ENCODE measurements at places on chromosomes 5 and 9.
A peak's percentile ranks its signal among the peaks of the same experiment; 100 is the strongest.

GRCh38 chr9:7196467-7196866 is 438.7 kb downstream of the KDM4C start:
- DNase-seq: no peak

DNA sequence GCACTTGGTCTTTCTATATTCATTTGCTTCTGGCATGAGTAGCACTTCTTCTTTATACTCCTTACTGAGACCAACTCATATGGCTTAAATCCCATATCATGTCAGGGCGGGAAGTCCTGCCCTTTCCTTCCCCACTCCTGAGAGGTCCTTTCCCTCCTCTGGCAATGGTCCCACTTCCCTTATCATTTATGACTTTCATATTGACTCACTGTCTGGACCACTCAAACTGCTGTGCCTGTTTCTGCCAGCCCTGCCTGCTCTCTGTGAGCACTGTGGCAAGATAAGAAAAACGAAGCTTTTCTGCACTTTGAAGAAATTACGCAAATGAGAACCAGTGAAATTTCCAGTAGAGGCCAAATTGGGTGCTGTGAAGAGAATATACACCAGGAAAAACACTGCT is 58.1 kb downstream of the ZNF474 start:
- DNase-seq: no peak

GRCh38 chr9:127223266-127223665 is 41.3 kb upstream of the GARNL3 start:
- DNase-seq: no peak

DNA sequence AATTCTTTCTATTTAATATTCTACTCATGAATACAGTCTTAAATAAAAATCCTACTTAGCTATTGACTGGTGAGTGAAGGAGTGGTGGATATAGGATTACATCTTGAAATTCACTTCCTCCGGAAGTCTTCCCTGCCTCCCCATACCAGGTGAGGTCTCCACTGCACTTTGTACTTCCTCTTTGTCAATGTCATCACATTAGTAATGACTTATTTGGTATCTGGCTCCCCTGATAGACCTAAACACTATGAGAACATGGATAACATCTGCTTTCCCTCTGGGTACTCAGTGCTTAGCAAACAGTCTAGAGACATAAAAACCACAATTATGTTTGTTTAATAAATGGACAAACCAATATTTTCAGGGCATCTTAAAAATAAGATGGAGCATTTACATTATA is 532.1 kb downstream of the PDE4D start:
- no peak for DNase-seq

- DNase-seq: no peak
Measured at GRCh38 chr5:78797936-78798672, 149.5 kb upstream of the LHFPL2 start.

DNA sequence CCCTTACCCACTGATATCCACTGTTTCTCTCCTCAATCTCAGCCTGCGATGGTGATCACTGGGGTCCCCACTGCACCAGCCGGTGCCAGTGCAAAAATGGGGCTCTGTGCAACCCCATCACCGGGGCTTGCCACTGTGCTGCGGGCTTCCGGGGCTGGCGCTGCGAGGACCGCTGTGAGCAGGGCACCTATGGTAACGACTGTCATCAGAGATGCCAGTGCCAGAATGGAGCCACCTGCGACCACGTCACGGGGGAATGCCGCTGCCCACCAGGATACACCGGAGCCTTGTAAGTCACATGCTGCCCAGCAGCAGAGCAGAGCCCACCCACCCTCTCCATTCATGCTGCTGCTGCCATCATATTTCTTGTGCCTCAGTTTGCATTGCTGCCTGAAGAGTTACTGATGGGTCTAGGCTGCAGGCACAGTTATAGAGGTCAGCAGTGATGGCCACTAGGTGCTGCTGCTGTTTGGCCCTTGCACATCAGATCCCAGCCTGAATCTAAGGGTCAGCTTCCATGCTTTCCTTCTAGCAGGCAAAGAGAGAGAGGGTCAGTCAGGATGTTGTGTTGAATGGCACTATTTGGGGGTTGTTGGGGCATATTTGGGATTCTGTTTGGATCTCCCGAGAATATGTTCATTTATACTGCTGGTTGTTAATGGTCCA is 106.0 kb downstream of the MEGF10 start:
- DNase-seq: no peak

GRCh38 chr5:90131383-90132133 is 278.0 kb downstream of the CETN3 start:
- DNase-seq: peak; percentile 19

- no peak for DNase-seq
Measured at GRCh38 chr5:160455600-160455999, 33.9 kb downstream of the PTTG1 start.

- DNase-seq: no peak
Measured at GRCh38 chr5:81925981-81926380, 45.8 kb upstream of the ATG10 start.

DNA sequence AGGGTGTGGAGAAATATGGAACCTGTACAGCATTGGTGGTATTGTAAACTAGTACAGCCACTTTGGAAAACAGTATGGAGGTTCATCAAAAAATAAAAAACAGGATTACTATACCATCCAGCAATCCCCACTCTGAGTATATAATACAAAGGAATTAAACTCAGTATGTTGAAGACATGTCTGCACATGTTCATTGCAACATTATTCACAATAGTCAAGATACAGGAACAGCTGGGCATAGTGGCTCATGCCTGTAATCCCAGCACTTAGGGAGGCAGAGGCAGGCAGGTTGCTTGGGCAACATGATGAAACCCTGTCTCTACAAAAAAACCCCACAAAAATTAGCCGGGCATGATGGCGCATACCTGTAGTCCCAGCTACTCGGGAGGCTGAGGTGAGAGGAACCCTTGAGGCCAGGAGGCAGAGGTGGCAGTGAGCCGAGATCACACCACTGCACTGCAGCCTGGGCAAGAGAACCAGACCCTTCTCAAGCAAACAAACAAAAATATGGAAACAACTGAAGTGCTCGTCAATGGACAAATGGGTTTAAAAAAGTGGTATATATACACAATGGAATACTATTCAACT is 63.6 kb downstream of the TMEM174 start:
- DNase-seq: no peak

DNA sequence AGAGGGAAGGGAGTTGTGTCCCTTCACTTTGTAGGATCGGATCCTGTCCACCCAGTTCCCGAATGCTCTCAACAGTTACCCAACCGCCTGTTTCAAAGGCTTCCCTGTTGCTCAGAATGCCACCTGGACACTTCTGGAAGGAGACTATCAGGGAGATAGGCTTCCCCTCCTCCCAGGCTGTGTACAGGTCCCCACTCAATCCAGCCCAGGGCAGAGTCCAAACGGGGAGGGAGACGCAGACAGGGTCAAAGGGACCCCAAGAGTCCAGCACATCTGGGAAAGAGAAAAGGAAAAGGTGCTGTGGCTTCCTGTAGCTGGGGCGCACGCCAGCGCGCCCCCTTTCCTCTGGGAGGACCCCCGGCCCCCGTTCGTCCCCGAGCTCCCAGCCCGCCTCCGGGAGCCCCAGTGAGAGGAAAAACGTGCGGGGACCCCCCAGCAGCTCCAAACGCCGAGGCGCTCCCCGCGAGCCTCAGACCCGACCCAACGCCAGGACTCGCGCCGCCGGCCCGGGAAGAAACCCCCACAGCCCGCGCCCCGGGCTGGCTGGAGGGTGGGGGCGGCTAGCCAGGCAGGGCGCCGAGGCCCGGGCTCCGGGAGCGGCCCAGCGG is 640 bp downstream of the SURF4 start:
- peak; percentile 27 for DNase-seq

DNA sequence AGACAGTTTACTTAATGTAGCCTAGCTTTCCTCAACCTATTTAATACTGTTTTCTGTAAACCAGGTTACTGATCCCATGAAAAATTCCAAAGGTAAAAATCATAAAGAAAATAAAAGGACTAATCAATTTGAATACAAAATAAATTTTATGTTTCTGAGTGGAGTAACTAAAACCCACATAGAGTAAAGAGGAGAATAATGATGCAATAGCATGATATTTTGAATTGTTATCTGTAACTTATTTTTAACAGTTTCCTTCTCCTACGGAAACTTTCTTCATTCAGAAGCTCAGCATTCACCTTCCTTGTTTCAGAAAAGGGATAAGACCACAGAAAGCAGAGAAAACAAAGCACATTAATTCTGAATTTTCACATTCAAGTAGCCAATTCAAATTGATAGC is 320.6 kb upstream of the NUDT12 start:
- DNase-seq: no peak

DNA sequence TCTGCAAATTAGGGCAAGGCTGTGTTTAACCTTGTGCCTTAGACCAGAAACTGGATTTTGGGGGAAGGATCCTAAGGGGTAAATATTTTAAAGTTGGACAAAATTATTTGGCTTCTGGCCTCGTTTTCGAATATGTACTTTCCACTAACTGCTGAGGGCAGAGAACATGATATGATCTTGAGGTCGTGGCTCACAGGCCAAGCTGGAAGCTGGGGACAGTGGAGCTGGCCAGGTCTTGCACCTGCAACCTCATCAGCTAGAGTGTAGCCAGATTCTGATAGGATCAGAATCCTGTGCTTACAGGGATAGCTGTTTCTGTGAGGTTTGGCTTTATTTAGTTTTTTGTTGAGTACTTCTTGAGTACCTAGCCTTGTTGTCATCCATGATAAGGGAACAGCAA is 24.9 kb downstream of the MAN2A1 start:
- DNase-seq: no peak
